ENCODE measurements at places on chromosomes 2 and 18.
A peak's percentile ranks its signal among the peaks of the same experiment; 100 is the strongest.

GRCh38 chr2:10837298-10838266 lies 25.0 kb upstream of the PDIA6 start:
- peaks cover 28% of the 10 kb centered on the region for H3K27me3 ChIP-seq
- H3K36me3 ChIP-seq, result no peaks in the 10 kb centered on the region
- no peaks in the 10 kb centered on the region for H3K4me1 ChIP-seq
- no peak overlapping the region for H3K27ac ChIP-seq

- H3K27ac ChIP-seq, result no peak overlapping the region
- no peaks in the 10 kb centered on the region for H3K4me1 ChIP-seq
- H3K36me3 ChIP-seq, result no peaks in the 10 kb centered on the region
- H3K27me3 ChIP-seq, result peaks cover 69% of the 10 kb centered on the region
Measured at GRCh38 chr18:47206945-47207637, 30.9 kb upstream of the IER3IP1 start.

GRCh38 chr2:202418511-202418910 lies 42.4 kb downstream of the BMPR2 start:
- H3K4me1 ChIP-seq, result no peaks in the 10 kb centered on the region
- no peaks in the 10 kb centered on the region for H3K27me3 ChIP-seq
- H3K4me3 ChIP-seq, result no peak overlapping the region
- no peaks in the 10 kb centered on the region for H3K36me3 ChIP-seq
- no peak for DNase-seq
- no peak overlapping the region for H3K27ac ChIP-seq

- no peaks in the 10 kb centered on the region for H3K4me1 ChIP-seq
- no peaks in the 10 kb centered on the region for H3K36me3 ChIP-seq
- no peak overlapping the region for H3K4me3 ChIP-seq
- no peak overlapping the region for H3K27ac ChIP-seq
- no peak for DNase-seq
- no peaks in the 10 kb centered on the region for H3K27me3 ChIP-seq
Measured at GRCh38 chr2:66127656-66128055, 307.3 kb upstream of the MEIS1 start.

DNA sequence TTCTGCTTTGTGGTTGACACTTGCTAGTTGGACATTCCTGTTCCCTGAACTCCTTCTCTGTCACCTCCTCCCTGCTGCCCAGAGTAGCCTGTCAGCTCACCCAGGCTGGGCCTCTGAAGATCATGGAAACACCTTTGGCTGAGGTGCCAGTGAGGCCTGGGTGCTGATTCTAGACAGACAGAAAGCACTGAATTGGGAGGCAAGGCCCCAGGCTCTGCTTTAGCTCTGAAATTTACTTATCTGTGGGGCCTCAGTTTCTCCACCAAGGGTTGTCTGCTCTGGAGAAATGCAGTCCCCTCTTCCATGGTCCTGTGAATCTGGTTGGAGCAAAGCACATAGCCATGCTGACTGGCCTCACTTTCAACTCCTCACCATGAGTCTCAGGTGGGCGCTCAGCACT lies 104.6 kb upstream of the SIX3 start:
- H3K27ac ChIP-seq, result no peak overlapping the region
- H3K4me3 ChIP-seq, result no peak overlapping the region
- DNase-seq, result no peak
- no peaks in the 10 kb centered on the region for H3K27me3 ChIP-seq
- H3K36me3 ChIP-seq, result no peaks in the 10 kb centered on the region
- no peaks in the 10 kb centered on the region for H3K4me1 ChIP-seq

GRCh38 chr2:15092691-15093090 lies 460.2 kb downstream of the LRATD1 start:
- H3K4me1 ChIP-seq, result no peaks in the 10 kb centered on the region
- H3K4me3 ChIP-seq, result no peak overlapping the region
- no peak overlapping the region for H3K27ac ChIP-seq
- H3K27me3 ChIP-seq, result no peaks in the 10 kb centered on the region
- DNase-seq, result peak; percentile 36

DNA sequence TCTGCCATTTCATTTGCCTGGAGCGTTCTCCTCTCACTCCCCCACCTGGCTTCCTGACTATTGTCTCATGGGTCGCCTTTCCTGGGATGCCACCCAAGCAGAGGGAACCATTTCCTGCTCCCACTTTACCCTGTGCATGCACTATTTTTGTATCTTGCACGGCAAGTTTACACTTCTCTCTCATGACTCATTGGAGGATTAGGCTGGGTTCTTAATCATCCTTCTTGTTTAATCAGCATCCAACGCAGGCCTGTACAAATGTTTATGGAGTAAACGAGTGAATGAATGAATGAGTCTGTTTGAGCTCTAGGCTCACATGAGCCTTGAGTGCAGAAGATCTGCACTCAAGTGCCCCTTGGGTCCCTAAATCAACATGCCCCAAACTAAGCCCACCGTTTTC lies 3.8 kb upstream of the ARHGAP25 start:
- H3K27me3 ChIP-seq, result no peaks in the 10 kb centered on the region
- DNase-seq, result peak; percentile 56
- no peak overlapping the region for H3K4me3 ChIP-seq
- H3K4me1 ChIP-seq, result peaks cover 13% of the 10 kb centered on the region
- H3K36me3 ChIP-seq, result no peaks in the 10 kb centered on the region

GRCh38 chr18:11488175-11488574 lies 121.2 kb upstream of the SLC35G4 start:
- H3K4me3 ChIP-seq, result peak overlapping the region; percentile 2
- DNase-seq, result peak; percentile 67
- no peak overlapping the region for H3K27ac ChIP-seq
- no peaks in the 10 kb centered on the region for H3K27me3 ChIP-seq

- no peaks in the 10 kb centered on the region for H3K27me3 ChIP-seq
- DNase-seq, result no peak
- no peak overlapping the region for H3K4me3 ChIP-seq
- no peaks in the 10 kb centered on the region for H3K36me3 ChIP-seq
- H3K4me1 ChIP-seq, result no peaks in the 10 kb centered on the region
Measured at GRCh38 chr2:81148323-81148722, 843.8 kb upstream of the LRRTM1 start.

DNA sequence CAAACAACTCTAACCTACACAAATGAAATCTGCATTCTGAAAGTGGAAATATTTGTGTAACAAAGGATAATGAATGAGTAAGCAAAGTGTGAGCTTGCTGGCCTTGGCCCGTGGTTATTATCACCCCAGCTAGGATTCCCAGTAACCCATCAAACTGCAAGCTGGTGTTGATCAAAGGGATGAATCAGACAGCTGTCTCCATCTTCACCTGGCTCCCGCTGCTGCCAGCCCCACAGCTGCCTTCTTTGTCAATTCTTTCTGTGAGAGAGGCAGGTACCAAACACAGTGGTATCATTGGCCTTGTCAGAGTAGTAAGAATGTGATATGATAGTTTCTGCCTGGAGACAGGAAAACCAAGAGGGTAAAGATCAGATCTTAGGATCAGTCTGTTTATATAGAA lies 25.2 kb upstream of the RGPD4 start:
- DNase-seq, result no peak
- no peak overlapping the region for H3K27ac ChIP-seq
- no peak overlapping the region for H3K4me3 ChIP-seq
- no peaks in the 10 kb centered on the region for H3K36me3 ChIP-seq
- no peaks in the 10 kb centered on the region for H3K4me1 ChIP-seq

GRCh38 chr2:197604117-197604860 lies 71.1 kb downstream of the RFTN2 start:
- no peak for DNase-seq
- H3K4me1 ChIP-seq, result peaks cover 3% of the 10 kb centered on the region
- no peak overlapping the region for H3K4me3 ChIP-seq
- no peaks in the 10 kb centered on the region for H3K27me3 ChIP-seq
- H3K27ac ChIP-seq, result no peak overlapping the region

DNA sequence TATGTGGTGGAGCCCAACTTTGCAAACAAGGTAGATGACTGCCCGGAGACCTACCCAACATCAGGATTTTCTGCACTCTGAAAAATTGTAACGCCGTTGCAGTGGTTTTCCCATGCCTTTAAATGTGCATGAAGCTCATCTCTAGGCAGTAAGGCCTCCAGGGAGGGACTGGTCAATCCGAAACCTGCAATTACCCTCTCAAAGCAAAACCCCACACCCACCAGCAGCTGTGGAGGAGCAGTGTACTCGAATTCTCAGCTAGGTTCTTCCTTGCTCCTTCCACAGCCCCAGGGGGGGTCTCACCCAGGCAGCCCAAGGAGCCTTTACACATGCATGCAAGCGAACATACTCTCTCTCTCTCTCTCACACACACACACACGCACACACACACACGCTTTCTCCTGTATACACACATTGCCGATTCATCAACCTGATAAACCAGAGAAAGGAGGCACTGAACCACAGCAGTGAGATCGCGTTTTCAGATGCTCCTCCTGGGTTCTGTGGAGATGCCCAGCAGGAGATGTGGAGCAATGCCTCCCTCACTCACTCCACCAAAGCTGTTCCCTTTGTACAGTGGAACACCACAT lies 109.2 kb downstream of the VIT start:
- no peak overlapping the region for H3K27ac ChIP-seq
- peaks cover 10% of the 10 kb centered on the region for H3K27me3 ChIP-seq
- H3K4me3 ChIP-seq, result no peak overlapping the region
- no peaks in the 10 kb centered on the region for H3K36me3 ChIP-seq
- H3K4me1 ChIP-seq, result no peaks in the 10 kb centered on the region
- DNase-seq, result no peak

- no peak for DNase-seq
- peaks cover 5% of the 10 kb centered on the region for H3K36me3 ChIP-seq
- no peak overlapping the region for H3K4me3 ChIP-seq
- H3K27me3 ChIP-seq, result no peaks in the 10 kb centered on the region
- H3K4me1 ChIP-seq, result peaks cover 6% of the 10 kb centered on the region
Measured at GRCh38 chr2:226623587-226624368, 175.8 kb downstream of the IRS1 start.

DNA sequence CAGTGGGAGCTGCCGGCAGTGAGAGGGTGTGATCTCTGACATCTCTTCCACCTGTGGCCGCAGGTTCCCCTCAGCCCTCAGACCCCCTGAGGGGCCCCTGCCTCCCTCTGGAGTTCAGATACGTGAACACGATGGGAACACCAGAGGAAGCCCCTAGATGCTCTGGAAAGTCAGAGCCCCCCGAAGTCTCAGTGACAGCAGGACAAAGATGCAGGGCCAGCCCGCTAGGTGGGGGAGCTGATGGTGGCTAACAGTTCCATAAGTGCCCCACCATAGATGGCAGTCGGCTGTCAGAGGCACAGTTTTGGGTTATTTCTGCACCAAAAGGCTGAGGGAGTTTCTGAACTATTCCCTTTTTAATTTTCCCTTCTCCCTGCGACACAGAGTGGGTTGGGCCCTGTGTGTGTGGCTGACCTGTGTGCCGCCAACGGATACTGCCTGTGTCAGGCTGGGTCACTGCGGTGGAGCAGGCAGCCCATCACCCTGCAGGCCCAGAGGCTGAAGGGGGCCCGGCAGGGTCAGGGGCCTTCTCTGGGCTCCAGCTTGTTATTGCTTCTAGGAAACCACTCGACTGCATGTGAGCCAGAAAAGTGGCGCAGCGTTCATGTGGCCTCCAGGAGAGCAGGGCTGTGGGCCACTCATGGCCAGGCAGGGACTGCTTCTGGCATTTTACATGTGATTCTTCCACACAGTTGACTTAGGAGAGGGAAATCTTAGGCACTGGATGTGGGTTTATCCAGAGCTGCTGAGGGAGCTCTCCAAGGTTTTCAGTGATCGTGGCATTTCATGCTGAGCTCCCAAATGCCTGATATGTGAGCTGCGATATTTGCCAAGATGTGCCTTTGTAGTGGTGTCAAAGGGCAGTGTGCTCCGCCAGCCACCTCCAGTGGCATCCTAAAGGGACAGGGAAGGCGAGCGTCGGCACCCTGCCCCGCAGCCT lies 225.1 kb downstream of the SH3RF3 start:
- H3K27ac ChIP-seq, result no peak overlapping the region
- peaks cover 17% of the 10 kb centered on the region for H3K4me1 ChIP-seq
- H3K36me3 ChIP-seq, result peaks cover 15% of the 10 kb centered on the region
- no peak overlapping the region for H3K4me3 ChIP-seq
- no peaks in the 10 kb centered on the region for H3K27me3 ChIP-seq

GRCh38 chr18:6589923-6590322 lies 139.6 kb upstream of the ARHGAP28 start:
- no peaks in the 10 kb centered on the region for H3K27me3 ChIP-seq
- H3K36me3 ChIP-seq, result no peaks in the 10 kb centered on the region
- no peaks in the 10 kb centered on the region for H3K4me1 ChIP-seq
- H3K27ac ChIP-seq, result no peak overlapping the region
- H3K4me3 ChIP-seq, result no peak overlapping the region
- no peak for DNase-seq

GRCh38 chr2:177728920-177729319 lies 336.3 kb downstream of the AGPS start:
- H3K4me3 ChIP-seq, result no peak overlapping the region
- peaks cover 76% of the 10 kb centered on the region for H3K27me3 ChIP-seq
- DNase-seq, result peak; percentile 20
- no peak overlapping the region for H3K27ac ChIP-seq
- no peaks in the 10 kb centered on the region for H3K4me1 ChIP-seq

DNA sequence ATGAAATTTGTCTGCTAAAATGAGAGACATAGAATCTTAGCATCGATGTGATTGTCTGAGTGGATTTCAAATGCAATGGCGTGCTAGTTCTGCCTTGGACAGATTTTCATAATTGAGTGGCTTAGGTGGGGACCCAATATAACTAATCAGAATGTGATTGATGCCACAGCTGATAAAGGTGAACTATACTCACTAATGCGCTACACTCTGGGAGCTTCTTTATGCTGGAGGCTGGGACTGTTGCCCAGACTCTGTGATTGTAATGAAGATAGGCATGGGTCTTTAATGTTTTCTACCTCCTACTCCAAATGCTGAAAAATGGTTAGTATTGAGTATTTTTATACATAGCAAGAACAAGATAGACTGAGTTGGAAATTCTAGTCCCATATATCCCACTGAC lies 339.5 kb upstream of the SLC39A10 start:
- no peaks in the 10 kb centered on the region for H3K27me3 ChIP-seq

GRCh38 chr18:56060967-56061541 lies 473.1 kb upstream of the TCF4 start:
- H3K4me1 ChIP-seq, result no peaks in the 10 kb centered on the region
- DNase-seq, result no peak
- H3K4me3 ChIP-seq, result no peak overlapping the region
- no peak overlapping the region for H3K27ac ChIP-seq
- no peaks in the 10 kb centered on the region for H3K27me3 ChIP-seq

- peaks cover 27% of the 10 kb centered on the region for H3K4me1 ChIP-seq
- peak overlapping the region; percentile 85 for H3K27ac ChIP-seq
- H3K36me3 ChIP-seq, result peaks cover 6% of the 10 kb centered on the region
- H3K4me3 ChIP-seq, result no peak overlapping the region
- no peaks in the 10 kb centered on the region for H3K27me3 ChIP-seq
Measured at GRCh38 chr18:48563027-48563426, 24.2 kb downstream of the CTIF start.

DNA sequence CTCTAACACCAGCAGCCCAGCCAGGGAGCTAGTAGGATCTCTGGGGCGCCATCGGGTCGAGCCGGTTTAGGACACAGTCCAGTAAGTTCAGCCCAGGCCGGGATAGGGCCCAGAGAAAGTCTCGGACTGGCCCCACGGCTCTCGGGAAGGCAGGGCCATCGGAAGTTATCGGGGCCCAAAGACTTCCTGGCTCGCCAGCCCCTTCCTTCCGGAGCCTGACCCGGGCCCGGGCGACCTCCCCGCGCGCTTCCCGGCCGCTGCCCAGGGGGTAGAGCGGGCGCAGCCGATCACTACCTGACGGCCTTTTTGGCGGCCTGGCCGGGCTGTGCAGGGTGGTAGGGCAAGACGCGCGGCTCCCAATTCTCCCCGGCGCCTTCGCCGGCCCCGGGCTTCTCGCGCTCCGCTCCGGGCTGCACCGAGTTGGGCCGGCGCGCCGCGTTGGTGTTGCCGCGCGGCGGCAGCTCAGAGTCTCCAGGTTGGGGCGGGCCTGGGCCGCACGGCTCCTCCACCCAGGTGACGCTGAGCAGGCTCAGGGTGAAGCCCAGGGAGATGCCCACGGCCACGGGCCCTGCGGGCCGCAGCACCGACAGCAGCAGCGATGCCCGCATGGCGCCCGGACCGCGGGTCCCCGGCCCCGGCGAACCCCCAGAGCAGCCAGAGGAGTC lies 546 bp downstream of the CHPF start:
- H3K27ac ChIP-seq, result peak overlapping the region; percentile 57
- H3K4me3 ChIP-seq, result peak overlapping the region; percentile 75

Measured in MCF 10A (cell line).